ENCODE measurements at places on chromosomes 7 and 10. TPM values are rescaled to one million over a fixed set of nuclear protein-coding genes. Genes with fewer than 3 reads are reported as not detected.

DNA sequence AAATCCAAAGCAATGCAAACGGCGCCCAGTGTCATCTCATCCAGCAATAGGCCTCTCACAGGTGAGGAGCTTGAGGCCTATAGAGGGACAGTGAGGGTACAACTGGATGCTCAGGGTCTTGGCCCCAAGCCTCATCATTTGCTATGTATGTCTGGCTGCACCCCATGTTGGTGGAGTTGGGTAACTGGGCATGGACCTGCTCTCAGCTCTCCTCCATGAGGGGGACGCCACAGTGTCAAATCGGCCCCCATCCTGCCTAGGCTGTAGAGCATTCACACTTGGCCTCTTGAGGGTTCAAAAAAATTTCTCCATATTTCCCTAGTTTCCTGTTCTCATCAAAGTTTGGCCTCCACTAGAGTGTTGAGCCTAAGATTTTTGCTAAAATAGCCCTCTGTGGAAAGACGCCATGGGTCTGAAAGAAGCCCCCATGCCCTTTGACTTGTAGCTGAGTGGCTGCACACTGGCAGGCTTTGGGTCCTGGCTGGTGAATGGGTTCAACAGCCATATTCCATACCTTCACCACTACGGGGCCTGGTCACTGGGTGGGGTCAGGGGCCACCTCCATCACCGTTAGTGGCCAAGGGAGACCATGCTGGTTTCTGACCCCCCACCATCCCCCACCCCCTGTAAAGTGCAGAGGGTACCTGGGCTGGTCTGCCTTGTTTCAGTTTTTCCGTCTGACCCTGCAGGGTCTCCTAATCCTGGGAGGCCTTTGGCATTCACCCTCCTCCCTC lies 132.3 kb upstream of the TBX20 start:
- no peak for DNase-seq

GRCh38 chr10:103203466-103203865 lies 10.4 kb upstream of the NT5C2 start:
- no peak for DNase-seq

- no peak for DNase-seq
Observed at GRCh38 chr10:32175629-32176028, 119.4 kb upstream of the KIF5B start.

- DNase-seq = no peak
Observed at GRCh38 chr10:43249962-43250614, 16.8 kb downstream of the RASGEF1A start.

GRCh38 chr10:88870089-88870488 lies 10.0 kb upstream of the STAMBPL1 start:
- DNase-seq = no peak

- DNase-seq = no peak
Observed at GRCh38 chr7:19079066-19079465, 38.4 kb downstream of the TWIST1 start.

The MOGAT3 gene
- total RNA-seq = not detected

GRCh38 chr10:124450012-124450782 lies at the start of gene NKX1-2:
Gene NKX1-2, minus strand, starts transcription at chr10:124450035. Its CDS starts 92 bp downstream, at chr10:124449943.
- no peak for DNase-seq

GRCh38 chr7:95899919-95900513 lies 127.7 kb downstream of the DYNC1I1 start:
- DNase-seq = no peak

The ATG9B gene
- total RNA-seq = 0.55 TPM

The RAMP3 gene
- total RNA-seq = not detected

The ASZ1 gene
- not detected for total RNA-seq

GRCh38 chr7:24216576-24217125 lies 67.3 kb upstream of the NPY start:
- no peak for DNase-seq

DNA sequence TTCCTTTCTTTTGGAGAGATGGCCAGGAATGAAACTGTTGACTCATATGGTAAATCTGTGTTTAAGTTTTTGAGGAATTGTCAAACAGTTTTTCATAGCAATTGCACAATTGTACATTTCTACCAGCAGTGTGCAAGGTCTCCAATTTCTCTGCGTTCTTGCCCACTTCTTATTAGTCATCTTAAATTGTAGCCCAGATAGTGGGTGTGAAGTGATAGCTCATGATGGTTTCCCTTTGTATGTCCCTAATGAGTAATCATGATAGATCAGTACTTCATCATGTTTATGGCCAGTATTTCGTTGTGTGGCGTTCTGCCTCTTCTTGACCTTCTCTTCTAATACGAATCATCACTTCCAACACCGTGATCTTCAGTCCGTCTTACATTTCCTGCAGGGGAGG lies 136.3 kb downstream of the DOCK1 start:
- no peak for DNase-seq

The TCF7L2 gene
- 3.4 TPM for total RNA-seq

GRCh38 chr7:69002416-69002815 lies 595.9 kb upstream of the AUTS2 start:
- DNase-seq = peak; percentile 44

The SLC18A3 gene
- not detected for total RNA-seq

DNA sequence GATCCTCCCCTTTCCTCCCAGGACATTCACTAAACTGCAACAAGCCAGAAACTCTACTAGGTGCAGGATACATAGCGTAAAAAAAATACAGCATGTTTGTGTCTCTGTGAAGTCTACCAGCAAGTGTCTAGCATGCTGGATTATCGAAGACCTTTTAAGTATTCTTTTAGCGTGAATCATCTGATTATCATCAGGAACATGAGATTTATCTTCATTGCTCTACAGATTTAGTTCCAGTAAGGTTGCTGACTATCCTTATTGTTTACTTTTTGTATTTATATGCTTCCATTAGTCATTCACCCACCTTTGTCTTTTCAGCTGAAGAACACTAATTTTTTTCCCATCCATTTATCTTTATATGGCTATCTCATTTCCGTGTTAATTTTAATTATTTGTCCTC lies 62.8 kb downstream of the PDZD8 start:
- DNase-seq = no peak

GRCh38 chr7:102469972-102470825 lies 5.4 kb downstream of the LRWD1 start:
- no peak for DNase-seq

GRCh38 chr10:131629026-131629770 lies 271.6 kb upstream of the PPP2R2D start:
- DNase-seq = no peak

The CRYGN gene
- total RNA-seq = 0.84 TPM

DNA sequence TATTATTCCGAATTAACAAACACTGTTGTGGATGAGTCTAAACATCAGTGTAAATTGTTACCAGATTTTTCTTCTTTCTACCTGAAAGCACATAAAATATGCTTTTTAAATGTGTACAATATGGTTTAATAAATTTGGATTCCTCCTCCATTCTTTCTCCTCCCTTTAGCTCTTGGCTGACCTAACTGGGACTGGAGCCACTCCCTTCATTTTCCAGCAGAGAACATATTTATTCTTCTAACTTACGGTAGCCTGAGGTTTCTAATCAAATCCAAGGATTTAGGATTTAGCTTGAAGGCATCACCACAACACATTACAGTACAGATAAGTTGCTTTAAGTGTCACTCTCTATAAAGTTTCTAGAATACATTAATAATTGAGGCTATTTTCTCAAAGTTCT lies 88.2 kb upstream of the SEMA3C start:
- no peak for DNase-seq

DNA sequence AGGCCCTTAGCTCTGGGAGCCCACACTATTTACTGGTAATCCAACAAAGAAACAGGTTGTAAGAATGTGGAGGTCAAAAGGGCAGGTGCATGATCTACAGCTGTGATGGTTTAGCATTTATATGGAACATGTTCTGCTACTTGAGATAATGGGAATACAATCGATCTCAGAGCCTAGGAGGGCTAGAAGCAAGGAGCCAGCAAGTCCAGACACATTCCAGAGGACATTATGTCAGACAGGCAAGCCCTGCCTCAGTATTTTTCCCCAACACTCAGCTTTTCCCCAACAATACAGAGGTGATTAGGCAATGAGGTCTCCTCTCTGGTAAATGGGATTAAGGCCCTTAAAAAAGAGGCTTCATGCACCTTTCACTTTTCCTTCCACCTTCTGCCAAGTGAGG lies 21.4 kb upstream of the GNAT3 start:
- DNase-seq = no peak

DNA sequence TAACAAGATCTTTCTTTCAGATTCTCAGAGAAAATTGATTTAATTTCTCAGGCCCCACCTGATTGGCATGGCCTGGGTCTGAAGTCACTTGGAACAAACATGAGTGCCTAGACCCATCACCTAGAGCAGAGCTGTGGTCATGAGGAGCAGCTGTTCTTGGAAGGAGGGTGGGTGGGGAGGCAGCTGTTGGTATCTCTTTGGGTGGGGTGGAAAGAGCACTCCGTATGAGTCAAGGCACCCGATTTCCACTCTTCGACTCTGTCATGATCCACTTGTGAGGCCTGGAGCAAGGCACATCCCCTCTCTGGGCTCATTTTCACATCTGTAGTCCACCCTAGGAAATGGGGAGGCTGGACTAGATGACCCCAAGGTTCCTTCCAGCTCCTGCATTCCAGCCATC lies 156.7 kb downstream of the C10orf105 start:
- no peak for DNase-seq

DNA sequence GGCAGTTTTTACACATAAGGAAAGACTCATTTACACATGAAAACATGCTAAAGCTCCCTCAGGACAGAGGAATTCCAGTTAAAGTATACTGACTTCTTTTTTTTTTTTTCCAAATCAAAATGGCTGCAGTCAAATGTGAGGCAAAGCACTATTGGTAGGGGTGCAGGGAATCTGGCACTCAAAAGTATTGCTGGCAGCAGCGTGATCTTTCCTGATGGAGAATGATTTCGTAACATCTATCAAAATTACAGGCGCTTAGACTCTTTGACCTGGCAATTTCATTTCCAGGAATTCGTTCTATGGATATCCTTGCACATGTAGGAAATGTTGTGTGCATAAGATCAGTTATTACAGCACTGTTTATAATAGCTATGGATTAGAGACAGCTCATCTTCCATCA lies 65.7 kb downstream of the VSTM4 start:
- DNase-seq = no peak

- no peak for DNase-seq
Observed at GRCh38 chr7:142626420-142627035, 122.7 kb upstream of the PRSS1 start.

DNA sequence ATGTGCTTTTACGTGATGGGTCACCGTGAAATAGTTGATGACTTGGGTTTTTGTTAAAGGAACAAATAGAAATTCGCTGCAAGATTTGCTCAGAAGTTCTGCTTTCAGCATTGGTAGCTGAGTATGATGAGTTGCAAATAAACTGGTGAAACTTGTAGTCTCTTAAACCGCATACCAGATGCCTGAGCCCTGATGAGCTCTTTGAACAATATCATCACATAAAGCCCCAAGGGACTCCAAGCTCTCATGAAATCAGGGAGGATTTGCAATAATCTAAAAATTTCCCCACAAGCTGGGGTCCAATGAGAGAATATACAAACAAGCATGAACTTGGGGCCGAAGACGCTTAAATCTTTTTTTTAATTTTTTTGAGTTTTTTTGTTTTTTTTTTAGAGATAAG lies 312.4 kb downstream of the CALN1 start:
- DNase-seq = no peak

GRCh38 chr7:24836084-24836483 lies 78.8 kb upstream of the GSDME start:
- DNase-seq = no peak

- no peak for DNase-seq
Observed at GRCh38 chr7:30285536-30286284, 1.3 kb downstream of the ZNRF2 start.

The SYNPO2L gene
- not detected for total RNA-seq
